A549 treated with CpdA at 1 μM for 4 hours (cell line): ENCODE measurements at places on chromosomes 4 and X. TPM values are rescaled to one million over a fixed set of nuclear protein-coding genes. Genes with fewer than 3 reads are reported as not detected.

Gene ALB
- 3.8 TPM in 1 of 5 replicates, not detected in the others for total RNA-seq

Gene MAOA
- 0.08 to 0.47 TPM (median 0.29 TPM) in 5 replicates for total RNA-seq

Gene BBS12
- 2.4 to 3.3 TPM (median 3.0 TPM) in 5 replicates for total RNA-seq

Gene IL1RAPL1
- total RNA-seq, result 0.09 TPM in 1 of 5 replicates, not detected in the others

Gene RTL9
- total RNA-seq, result 0.05 to 0.12 TPM (median 0.07 TPM) in 5 replicates

Gene ZMAT1
- 0.04 to 0.08 TPM (median 0.07 TPM) in 4 of 5 replicates, not detected in the other for total RNA-seq

Gene NPY2R
- total RNA-seq, result 0.03 to 0.08 TPM in 2 of 5 replicates, not detected in the others

Gene PHKA2
- total RNA-seq, result 9.4 to 14.6 TPM (median 12.0 TPM) in 5 replicates

Gene TLR3
- total RNA-seq, result 0.26 to 0.54 TPM (median 0.37 TPM) in 5 replicates

Gene KCND1
- total RNA-seq, result 0.86 to 2.0 TPM (median 1.2 TPM) in 5 replicates

Gene PDHA2
- not detected in 5 replicates for total RNA-seq

Gene MAGEC3
- total RNA-seq, result not detected in 5 replicates

Gene SHISA3
- total RNA-seq, result not detected in 5 replicates

Gene PCDH11X
- 0.01 TPM in 1 of 5 replicates, not detected in the others for total RNA-seq

Gene CLDN22
- total RNA-seq, result not detected in 5 replicates

Gene GPR50
- total RNA-seq, result 0.11 to 0.22 TPM (median 0.18 TPM) in 4 of 5 replicates, not detected in the other

Gene RAB41
- not detected in 5 replicates for total RNA-seq

Gene PDZD4
- total RNA-seq, result 2.7 to 3.5 TPM (median 3.0 TPM) in 5 replicates

Gene MAGEB17
- 0.03 TPM in 1 of 5 replicates, not detected in the others for total RNA-seq

Gene ETDA
- not detected in 5 replicates for total RNA-seq

Gene PPEF2
- total RNA-seq, result not detected in 5 replicates

Gene IL15
- total RNA-seq, result 9.5 to 11.2 TPM (median 10.1 TPM) in 5 replicates

Gene MUC7
- total RNA-seq, result not detected in 5 replicates

Gene LRRC66
- total RNA-seq, result 0.05 to 0.26 TPM (median 0.13 TPM) in 4 of 5 replicates, not detected in the other

Gene GAGE12J
- total RNA-seq, result not detected in 5 replicates

Gene SSX4B
- not detected in 5 replicates for total RNA-seq

Gene RTL3
- total RNA-seq, result 0.02 TPM in 1 of 5 replicates, not detected in the others

Gene ABCG2
- total RNA-seq, result 20.6 to 24.1 TPM (median 21.2 TPM) in 5 replicates

Gene FABP2
- total RNA-seq, result not detected in 5 replicates

Gene MBTPS2
- total RNA-seq, result 19.8 to 25.6 TPM (median 24.6 TPM) in 5 replicates

Gene ADH1B
- not detected in 5 replicates for total RNA-seq

Gene GPC3
- 0.16 TPM in 1 of 5 replicates, not detected in the others for total RNA-seq

Gene TBC1D1
- total RNA-seq, result 21.1 to 29.2 TPM (median 24.1 TPM) in 5 replicates

Gene CXCL5
- 50.1 to 60.7 TPM (median 56.4 TPM) in 5 replicates for total RNA-seq

Gene PCSK1N
- total RNA-seq, result 18.4 to 50.4 TPM (median 44.8 TPM) in 5 replicates

Gene SGMS2
- total RNA-seq, result 14.6 to 22.7 TPM (median 19.9 TPM) in 5 replicates

Gene MAGEB1
- not detected in 5 replicates for total RNA-seq

Gene TMPRSS11A
- total RNA-seq, result not detected in 5 replicates

Gene ADAM29
- not detected in 5 replicates for total RNA-seq

Gene GATA1
- total RNA-seq, result not detected in 5 replicates

Gene APBB2
- 6.9 to 10.2 TPM (median 9.1 TPM) in 5 replicates for total RNA-seq
